ENCODE measurements at places on chromosomes 2 and 18.

- DNase-seq, result no peak
Measured at GRCh38 chr2:209872675-209873074, 101.0 kb downstream of the UNC80 start.

GRCh38 chr2:174281736-174282135 is 33.4 kb upstream of the OLA1 start:
- DNase-seq, result peak; percentile 46

- peak; percentile 33 for DNase-seq
Measured at GRCh38 chr2:177550264-177551200, 158.0 kb downstream of the AGPS start.

GRCh38 chr2:22037274-22037673 is 913.5 kb downstream of the TDRD15 start:
- peak; percentile 1 for DNase-seq

DNA sequence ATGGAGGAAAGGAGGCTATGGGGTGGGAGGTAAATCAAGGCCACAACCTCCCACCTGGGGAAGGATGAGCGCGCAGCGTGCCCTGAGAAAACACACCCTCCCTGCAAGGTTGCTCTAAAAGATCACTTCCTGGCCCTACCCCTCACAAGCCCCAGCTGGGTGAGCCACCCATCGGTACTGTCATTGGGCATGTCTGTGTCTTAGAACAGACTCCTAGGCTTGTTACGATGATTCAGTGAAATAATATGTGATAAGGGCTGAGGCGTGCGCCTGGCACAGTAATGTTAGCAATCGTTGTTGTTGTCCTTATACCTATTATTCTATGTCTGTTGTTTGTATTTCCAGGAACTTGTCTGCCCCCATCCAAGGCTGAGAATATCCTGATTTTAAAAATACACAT is 175.1 kb downstream of the ZFP36L2 start:
- DNase-seq, result peak; percentile 73

- DNase-seq, result no peak
Measured at GRCh38 chr2:117786520-117786919, 28.0 kb upstream of the DDX18 start.

DNA sequence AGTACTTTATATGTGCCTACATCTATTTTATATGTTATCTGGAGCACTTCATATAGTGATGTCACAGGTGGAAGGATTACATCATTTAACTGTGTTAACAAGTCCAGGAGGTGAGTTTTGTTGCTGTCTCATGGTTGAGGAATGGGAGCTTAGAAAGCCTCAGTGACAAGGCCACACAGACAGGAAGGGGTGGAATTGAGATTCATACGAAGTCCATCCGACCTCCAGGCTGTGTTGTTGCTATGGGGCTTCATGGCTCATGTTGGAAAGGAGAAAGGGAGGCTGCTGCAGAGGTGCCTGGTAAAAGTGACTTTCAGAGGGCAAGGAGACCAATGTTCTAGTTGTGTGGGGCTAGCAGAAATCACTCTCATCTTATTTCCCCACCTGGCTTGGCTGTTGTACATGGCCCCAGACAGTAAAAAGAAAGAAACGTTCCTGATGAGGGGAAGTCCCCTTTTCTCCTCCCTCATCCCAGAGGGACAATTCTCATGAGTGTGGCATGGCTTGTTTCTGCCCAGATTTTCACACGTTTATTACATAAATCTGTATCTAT is 31.0 kb upstream of the GREB1 start:
- peak; percentile 71 for DNase-seq

DNA sequence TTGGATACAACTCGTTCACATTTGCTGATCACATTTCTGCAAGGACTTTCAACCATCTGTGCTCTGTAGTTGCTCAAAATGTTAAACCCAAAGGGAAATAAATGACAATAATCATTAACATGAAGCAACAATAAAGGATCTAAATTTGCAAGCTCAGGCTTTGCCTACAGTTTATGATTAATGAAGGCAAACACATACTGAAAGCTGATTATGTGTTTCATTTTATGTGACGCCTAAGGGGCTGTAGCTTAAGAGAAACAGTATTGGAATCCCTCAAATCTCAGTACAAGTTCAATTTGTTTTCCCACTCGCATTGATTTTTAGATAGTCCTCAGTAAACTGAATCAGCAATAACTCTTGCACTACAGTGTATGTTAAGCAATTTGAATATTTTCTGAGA is 160.3 kb upstream of the FSIP2 start:
- no peak for DNase-seq

GRCh38 chr2:227942021-227942420 is 70.6 kb downstream of the DAW1 start:
- no peak for DNase-seq

DNA sequence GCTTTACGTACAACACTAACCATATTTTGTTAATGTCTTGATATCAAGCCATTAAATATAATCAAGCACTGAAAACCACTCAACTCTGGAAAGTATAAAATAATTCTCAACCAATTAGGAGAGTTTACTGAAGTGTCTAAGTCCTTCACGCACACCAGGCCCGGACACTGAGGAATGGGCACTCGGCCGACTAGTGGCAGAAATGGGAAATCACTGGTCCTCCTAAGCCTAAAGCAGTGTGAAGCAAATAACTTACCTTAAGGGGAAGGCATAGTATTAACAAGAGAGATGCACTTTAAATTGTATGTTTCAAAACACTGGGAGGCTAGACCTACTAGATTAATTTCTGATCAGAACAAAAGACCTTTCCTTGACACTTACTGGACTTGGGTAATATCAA is 45.7 kb downstream of the FAM210A start:
- peak; percentile 18 for DNase-seq

GRCh38 chr2:12702168-12703121 is 14.3 kb upstream of the TRIB2 start:
- DNase-seq, result peak; percentile 82

DNA sequence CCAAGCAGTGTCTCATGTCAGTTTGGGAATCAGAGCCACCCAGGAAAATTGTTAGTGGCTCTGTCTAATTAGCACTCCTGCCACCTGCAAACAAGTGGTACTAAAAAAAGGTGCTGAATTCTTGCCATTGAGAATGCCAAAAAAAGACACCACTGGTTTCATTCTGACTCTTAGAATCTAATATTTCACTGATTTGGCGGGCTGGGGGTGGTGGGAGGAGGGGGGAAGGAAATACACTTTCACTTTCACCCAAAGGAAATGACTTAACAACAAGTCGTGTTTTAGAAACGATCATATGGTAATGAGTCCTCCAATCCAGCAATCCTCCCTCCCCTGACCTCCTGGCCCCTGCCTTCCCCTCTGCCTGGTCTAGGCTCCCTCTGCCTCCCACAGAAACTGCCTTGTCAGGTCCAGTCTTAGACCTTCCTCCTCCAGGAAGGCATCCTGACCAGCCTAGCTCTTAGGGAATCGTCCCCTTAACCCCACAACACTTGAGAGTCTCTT is 4.4 kb upstream of the KLHL29 start:
- peak; percentile 8 for DNase-seq

GRCh38 chr18:12520442-12520992 is 112.8 kb downstream of the PRELID3A start:
- peak; percentile 74 for DNase-seq

- DNase-seq, result no peak
Measured at GRCh38 chr2:10783421-10783820, 29.2 kb downstream of the PDIA6 start.

DNA sequence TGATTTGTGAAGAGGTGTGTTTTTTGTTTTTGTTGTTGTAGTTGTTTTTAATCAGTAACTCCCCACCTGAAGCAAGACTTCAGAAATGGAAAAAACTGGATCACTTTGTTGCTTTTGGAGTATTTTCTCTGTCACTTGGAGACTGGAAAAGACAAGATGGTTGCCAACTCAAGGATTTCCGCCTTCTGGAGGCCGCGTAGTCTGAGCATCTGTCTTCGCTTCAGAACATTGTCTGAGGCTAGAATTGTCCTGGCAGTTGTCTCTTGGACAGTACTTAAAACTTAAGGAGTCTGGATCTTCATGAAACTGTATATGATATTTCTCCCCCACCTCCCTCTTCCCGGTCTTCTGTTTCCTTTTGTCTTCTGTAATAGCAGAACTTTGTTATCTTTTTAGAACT is 67.7 kb downstream of the ARHGAP28 start:
- no peak for DNase-seq

Measured in fibroblast of villous mesenchyme (primary cell).